Nasal cavity respiratory epithelium epithelial cell of viscerocranial mucosa (primary cell): ENCODE measurements at places on chromosomes 1 and 21. TPM values are rescaled to one million over a fixed set of nuclear protein-coding genes. Genes with fewer than 3 reads are reported as not detected.

The RXFP4 gene
- not detected in 2 replicates for total RNA-seq

The PALMD gene
- total RNA-seq, result 1.7 and 15.5 TPM in 2 replicates

The NEGR1 gene
- total RNA-seq, result under 0.01 and 0.07 TPM in 2 replicates

The LTN1 gene
- total RNA-seq, result 32.1 and 36.3 TPM in 2 replicates

The CHI3L1 gene
- total RNA-seq, result under 0.01 and 3.1 TPM in 2 replicates

The SLC9C2 gene
- under 0.01 TPM in 1 of 2 replicates, not detected in the other for total RNA-seq

The RHEX gene
- not detected in 2 replicates for total RNA-seq

The SLC35F3 gene
- 1.6 and 2.1 TPM in 2 replicates for total RNA-seq

The PGLYRP4 gene
- total RNA-seq, result 4.0 and 7.9 TPM in 2 replicates

The ACBD3 gene
- total RNA-seq, result 80.2 and 88.2 TPM in 2 replicates

The BATF3 gene
- under 0.01 and 0.14 TPM in 2 replicates for total RNA-seq

The TFF2 gene
- not detected in 2 replicates for total RNA-seq

The MCM3AP gene
- 90.7 and 91.9 TPM in 2 replicates for total RNA-seq

The ELOVL1 gene
- total RNA-seq, result 44.4 and 52.7 TPM in 2 replicates

The DNAJC8 gene
- 45.5 and 53.0 TPM in 2 replicates for total RNA-seq

The PERM1 gene
- total RNA-seq, result 0.07 TPM in 1 of 2 replicates, not detected in the other

The MX2 gene
- 0.34 and 0.93 TPM in 2 replicates for total RNA-seq

The CATSPERE gene
- 0.34 and 0.43 TPM in 2 replicates for total RNA-seq

The PRAMEF18 gene
- total RNA-seq, result not detected in 2 replicates

The CFHR1 gene
- total RNA-seq, result not detected in 2 replicates

The TNNI3K gene
- 0.34 and 0.64 TPM in 2 replicates for total RNA-seq

The SELL gene
- not detected in 2 replicates for total RNA-seq

The VWA5B1 gene
- not detected in 2 replicates for total RNA-seq

The FGR gene
- total RNA-seq, result under 0.01 and 0.50 TPM in 2 replicates

The SPATA46 gene
- total RNA-seq, result not detected in 2 replicates

The AMY1C gene
- 0.07 TPM in 1 of 2 replicates, not detected in the other for total RNA-seq

The DEPDC1 gene
- 0.07 and 0.68 TPM in 2 replicates for total RNA-seq

The ZNF281 gene
- 39.0 and 41.9 TPM in 2 replicates for total RNA-seq

The ASAP3 gene
- 2.7 and 10.5 TPM in 2 replicates for total RNA-seq

The CXADR gene
- total RNA-seq, result 56.7 and 72.5 TPM in 2 replicates

The RNF207 gene
- total RNA-seq, result 4.1 and 23.6 TPM in 2 replicates

The SPATC1L gene
- total RNA-seq, result 6.6 TPM in 1 of 2 replicates, not detected in the other

The IFNLR1 gene
- total RNA-seq, result 5.8 and 9.6 TPM in 2 replicates

The TIAM1 gene
- 15.4 and 40.8 TPM in 2 replicates for total RNA-seq

The F5 gene
- total RNA-seq, result 0.28 TPM in 1 of 2 replicates, not detected in the other

The PIGR gene
- 1.7 and 14.5 TPM in 2 replicates for total RNA-seq

The OLIG2 gene
- not detected in 2 replicates for total RNA-seq

The FCAMR gene
- under 0.01 TPM in 1 of 2 replicates, not detected in the other for total RNA-seq

The NKAIN1 gene
- total RNA-seq, result 0.07 TPM in 1 of 2 replicates, not detected in the other

The LCE1C gene
- 0.34 TPM in 1 of 2 replicates, not detected in the other for total RNA-seq

The RHOU gene
- 0.36 and 1.0 TPM in 2 replicates for total RNA-seq

The MOB3C gene
- total RNA-seq, result 7.5 and 11.0 TPM in 2 replicates

The GLRX2 gene
- 5.5 and 9.0 TPM in 2 replicates for total RNA-seq

The PLA2G2F gene
- under 0.01 TPM in 1 of 2 replicates, not detected in the other for total RNA-seq

The SYT14 gene
- under 0.01 and 0.14 TPM in 2 replicates for total RNA-seq

The DYRK3 gene
- 25.9 and 60.5 TPM in 2 replicates for total RNA-seq

The AK2 gene
- 74.8 and 103 TPM in 2 replicates for total RNA-seq

The WNT4 gene
- 0.68 and 14.7 TPM in 2 replicates for total RNA-seq

The PRRX1 gene
- not detected in 2 replicates for total RNA-seq

The CYYR1 gene
- total RNA-seq, result 0.68 and 1.3 TPM in 2 replicates

The PCSK9 gene
- total RNA-seq, result 11.7 and 37.3 TPM in 2 replicates

The PADI1 gene
- 2.1 and 6.0 TPM in 2 replicates for total RNA-seq

The TRAF3IP3 gene
- not detected in 2 replicates for total RNA-seq

The CSF3R gene
- total RNA-seq, result not detected in 2 replicates

The TTC24 gene
- not detected in 2 replicates for total RNA-seq

The CLCA4 gene
- total RNA-seq, result 0.34 and 26.7 TPM in 2 replicates

The ESPN gene
- 2.4 and 43.2 TPM in 2 replicates for total RNA-seq

The HSD3B1 gene
- total RNA-seq, result not detected in 2 replicates
